ENCODE measurements at places on chromosomes 5 and 9.

DNA sequence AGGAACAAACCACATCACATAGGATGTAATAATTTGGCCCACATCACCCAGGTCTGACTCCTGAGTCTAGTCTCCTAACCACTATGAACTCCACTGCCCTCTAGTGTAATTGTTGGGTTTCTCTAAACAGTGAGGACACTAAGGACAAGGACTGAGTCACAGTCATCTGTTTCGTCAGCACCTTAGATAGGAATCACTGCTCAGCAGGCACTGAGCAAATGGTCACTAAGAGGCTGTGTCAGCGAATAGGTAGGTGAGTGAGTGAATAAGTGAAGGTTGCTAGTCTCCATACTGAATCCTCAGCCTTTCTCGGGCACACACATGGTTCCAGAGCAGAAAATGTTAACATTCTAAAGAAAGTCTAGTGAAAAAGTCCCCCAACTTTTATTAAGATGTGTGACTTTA, 278.6 kb downstream of the SPOCK1 start:
- DNase-seq = no peak

DNA sequence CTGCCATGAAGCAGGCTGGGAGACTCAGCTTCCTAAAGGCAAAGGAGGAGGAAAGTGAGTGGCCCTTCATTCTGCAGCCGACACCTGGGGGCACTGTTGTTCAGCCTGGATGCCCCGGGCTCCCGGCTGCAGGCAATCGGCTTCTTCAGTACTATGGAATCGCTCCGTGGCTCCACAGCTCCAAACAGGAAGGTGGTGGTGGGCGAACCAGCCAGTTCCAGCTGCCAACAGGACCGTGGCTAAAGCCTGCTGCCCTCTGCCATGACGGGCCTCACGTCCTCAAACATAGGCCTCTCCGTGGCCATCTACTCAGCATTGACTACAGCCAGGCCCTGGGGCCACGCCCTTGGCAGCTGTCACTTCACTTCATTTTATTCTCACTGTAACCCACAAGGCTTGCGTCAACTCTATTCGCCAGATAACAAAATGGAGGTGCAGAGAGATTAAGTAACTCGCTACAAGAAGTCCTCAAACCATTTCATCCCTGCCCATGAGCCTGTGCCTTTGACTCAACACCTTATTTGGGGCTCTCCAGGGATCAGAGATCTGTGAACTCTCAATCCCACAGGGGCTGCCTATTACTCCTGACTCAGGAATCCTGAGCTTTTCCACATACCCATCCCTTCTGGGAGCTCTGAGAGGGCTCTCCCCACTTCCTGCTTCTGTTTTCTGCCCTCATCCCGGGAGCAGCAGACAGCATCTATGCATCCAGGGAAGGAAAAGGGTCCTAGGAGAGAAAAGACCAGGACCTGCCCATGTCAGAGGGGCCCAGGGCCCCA, 38.0 kb downstream of the PAX5 start:
- peak; percentile 87 for DNase-seq

DNA sequence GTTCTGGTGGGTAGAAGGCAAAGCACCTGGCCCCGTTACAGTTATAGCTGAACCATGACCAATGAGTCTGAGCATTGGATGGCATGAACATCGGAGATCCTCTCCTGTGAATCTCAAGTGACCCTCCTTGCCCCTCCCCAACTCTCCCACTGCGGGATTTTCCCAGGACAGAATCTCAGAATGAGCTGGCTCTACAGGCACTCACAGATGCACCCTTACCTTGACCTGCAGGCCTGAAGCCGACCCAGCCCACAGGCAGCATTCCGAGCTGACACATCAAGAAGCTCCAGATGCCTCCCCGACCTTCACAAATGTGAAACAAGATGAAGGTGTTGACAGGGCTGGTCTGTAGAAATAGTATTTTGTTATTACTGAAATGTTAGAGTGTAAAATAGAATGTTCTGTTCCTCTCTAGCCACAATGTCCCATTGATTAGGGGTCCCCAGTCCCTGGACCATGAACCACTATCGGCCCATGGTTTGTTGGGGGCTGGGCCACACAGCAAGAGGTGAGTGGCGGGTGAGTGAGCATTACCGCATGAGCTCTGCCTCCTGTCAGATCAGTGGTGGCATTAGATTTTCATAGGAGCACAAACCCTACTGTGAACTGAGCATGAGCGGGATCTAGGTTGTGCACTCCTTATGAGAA, 263.4 kb downstream of the AUH start:
- no peak for DNase-seq

DNA sequence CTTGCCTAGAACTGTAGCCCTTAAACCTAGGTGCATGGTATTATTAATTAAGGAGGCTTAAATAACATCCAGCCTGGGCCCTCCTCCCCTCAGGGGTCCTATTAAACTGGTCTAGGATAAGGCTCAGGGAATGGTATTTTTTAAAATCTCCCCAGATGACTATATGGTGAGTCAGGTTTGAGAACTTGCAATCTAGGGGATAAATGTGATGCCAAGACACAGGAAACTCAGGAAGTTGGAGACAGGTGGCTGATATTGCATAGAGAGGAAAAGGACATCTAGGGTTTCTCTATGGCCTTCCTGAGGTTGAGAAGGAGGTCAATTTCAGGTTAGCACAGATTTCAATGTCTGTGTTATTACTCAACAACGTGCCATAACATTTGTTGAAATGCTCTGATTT, 581.0 kb downstream of the TLE1 start:
- no peak for DNase-seq

DNA sequence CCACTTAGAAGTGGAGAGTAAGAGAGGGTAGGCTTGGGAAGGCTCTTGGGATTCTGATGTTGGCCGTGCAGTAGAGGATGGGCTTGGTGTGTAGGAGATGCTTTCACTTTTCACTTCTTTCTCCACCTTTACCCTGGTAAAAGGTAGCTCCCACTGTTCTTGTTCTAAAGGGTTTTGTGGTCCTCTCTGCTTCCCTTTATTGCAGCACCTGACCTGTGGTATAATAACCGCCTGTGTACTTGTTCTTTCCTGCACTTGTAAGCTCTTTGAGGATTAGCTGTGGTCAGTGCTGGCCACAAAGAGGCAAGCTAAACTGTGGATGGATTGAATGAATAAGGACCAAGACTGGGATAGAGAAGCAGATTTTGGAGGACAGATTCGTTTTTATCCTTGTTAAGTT, 25.2 kb downstream of the KDM4C start:
- DNase-seq = no peak

- DNase-seq = no peak
Observed at GRCh38 chr5:137290373-137290772, 208.8 kb downstream of the SPOCK1 start.

DNA sequence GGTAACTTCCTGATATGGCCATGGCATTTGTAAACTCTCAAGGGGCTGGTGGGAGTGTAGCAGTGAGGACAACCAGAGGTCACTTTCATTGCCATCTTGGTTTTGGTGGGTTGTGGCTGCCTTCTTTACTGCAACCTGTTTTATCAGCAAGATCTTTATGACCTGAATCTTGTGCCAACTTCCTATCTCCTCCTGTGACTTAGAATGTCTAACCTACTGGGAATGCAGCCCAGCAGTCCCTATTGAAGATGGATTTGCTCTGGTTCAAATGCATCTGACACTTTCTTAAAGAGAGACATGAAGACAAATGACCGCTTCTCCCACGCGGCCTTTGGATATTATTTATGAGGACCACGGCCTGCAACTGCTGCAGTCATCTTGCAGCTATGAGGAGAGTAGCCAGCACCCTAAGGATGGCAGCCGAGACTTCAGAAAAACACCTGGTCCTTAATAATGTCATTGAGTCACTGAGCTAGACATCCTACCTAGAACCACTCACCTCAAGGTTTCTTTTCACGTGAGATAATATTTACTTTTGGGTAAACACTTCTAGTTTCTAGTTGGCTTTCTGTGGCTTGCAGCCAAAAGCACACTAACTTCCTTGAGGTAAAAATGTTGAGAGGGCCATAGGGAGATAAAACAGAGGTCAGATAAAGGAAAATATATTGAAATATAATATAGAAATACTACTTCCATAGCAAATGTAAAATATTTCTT, 28.2 kb downstream of the CETN3 start:
- no peak for DNase-seq
